MCF 10A (cell line): ENCODE measurements at places on chromosomes 3 and 15. TPM values are rescaled to one million over a fixed set of nuclear protein-coding genes. Genes with fewer than 3 reads are reported as not detected.

MPI gene
- 30.8 and 31.4 TPM in 2 replicates for total RNA-seq

P2RY13 gene
- not detected in 2 replicates for total RNA-seq

NEO1 gene
- total RNA-seq = 13.2 and 15.1 TPM in 2 replicates

IGSF11 gene
- not detected in 2 replicates for total RNA-seq

GOLGA8S gene
- total RNA-seq = 0.16 and 0.17 TPM in 2 replicates

NOX5 gene
- total RNA-seq = 1.4 and 1.8 TPM in 2 replicates

LRRC57 gene
- 18.3 and 24.7 TPM in 2 replicates for total RNA-seq

IL16 gene
- total RNA-seq = 0.72 and 0.81 TPM in 2 replicates

ATP6V1A gene
- total RNA-seq = 51.6 and 53.4 TPM in 2 replicates

TMC3 gene
- total RNA-seq = not detected in 2 replicates

CPB1 gene
- not detected in 2 replicates for total RNA-seq

TRH gene
- total RNA-seq = not detected in 2 replicates

PIGB gene
- 16.2 and 22.2 TPM in 2 replicates for total RNA-seq

KCNMB3 gene
- total RNA-seq = 0.15 and 0.28 TPM in 2 replicates

BFSP2 gene
- not detected in 2 replicates for total RNA-seq

CORO2B gene
- 0.47 and 0.79 TPM in 2 replicates for total RNA-seq

BTLA gene
- total RNA-seq = not detected in 2 replicates

UNC13C gene
- not detected in 2 replicates for total RNA-seq
